ENCODE measurements at places on chromosomes 4 and X.
A peak's percentile ranks its signal among the peaks of the same experiment; 100 is the strongest.

DNA sequence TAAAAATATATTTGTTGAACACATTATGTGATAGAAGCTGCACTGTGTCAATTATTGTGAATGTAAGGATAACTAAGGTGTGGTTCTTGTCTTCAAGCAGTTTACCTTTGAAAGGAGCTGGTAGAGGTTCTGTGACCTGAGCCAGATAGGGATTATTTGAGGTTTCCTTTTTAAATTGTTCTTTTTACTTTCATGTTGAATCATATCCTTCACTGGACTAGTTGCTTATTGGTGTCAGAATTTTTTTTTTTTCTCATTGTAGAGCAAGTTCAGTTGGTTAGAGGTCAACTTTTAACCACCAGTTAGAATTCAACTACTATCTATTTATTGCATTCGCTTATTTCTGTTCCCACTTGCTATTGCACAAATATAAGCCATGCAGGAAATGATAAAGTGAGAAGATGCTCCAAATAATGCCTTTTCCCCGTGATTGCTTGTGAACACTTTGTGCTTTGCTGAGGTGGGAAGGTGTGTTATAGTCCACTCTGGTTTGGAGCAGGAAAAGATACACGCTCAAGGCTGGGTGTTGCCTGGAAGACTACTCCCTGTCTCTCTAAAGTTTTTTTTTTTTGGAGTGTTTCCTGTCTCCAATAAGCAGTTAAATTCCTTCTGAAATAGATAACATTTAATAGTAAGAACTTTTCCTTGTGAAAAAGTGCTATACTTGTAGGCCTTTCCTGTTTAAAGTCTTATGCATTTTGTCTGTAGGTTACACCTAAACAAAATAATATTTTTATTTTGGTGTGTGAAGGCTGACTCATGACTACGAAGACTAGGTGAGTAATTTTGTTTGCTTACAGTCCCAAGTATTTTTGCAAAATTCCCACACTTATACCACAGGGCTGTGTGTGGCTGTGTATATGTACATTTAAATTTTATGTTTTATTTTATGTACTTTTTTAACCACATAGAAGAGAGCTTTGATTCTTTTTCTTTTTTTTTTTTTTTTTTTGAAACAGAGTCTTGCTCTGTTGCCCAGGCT lies 83.8 kb upstream of the LCORL start:
- no peak for DNase-seq

- no peak for DNase-seq
These were observed 43.7 kb downstream of the MAGEA9 start for GRCh38 chrX:149825424-149825823.

DNA sequence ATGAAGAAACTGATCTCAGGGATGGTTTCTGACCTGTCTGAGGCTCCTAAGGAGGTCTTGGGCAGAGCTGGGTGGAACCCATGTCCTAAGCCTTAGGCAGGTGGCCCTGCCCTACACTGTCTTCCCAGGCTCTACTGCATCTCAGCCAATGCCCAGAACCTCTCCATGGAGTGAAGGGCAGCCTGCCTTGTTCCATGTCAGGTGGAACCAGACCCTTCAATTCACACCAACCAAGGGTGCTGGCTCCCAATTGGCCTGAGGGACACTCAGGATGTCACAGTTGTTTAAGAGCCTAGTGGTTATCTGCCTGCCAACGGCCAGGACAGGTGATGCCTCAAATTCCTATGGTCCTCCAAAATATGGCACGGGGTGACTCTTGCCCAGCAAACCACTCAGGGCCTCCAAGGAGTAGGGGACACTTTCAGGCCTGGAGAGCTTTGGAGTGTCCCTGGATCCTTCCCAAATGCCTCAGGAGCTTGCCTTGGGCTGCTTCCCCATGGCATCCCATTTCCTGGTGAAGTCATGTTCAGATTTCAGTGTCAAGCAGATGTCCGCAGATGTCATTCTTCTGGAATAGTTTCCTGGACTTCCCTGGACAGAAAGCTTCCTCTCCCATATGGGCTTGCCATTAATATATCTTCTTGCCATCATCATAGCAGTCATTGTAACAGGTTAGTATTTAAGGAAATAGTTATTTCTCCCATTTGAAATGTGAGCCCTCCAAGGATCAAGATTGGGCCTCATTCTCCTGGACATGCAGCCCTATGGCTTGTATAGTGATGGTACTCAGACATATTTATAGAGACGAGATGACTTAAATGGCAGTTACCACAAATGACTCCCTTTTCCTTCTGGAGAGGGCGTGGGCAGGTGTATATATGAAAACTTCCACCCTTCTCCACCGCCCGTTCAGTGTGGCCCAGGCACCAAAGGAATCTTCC lies 67.1 kb downstream of the MED28 start:
- no peak for DNase-seq

DNA sequence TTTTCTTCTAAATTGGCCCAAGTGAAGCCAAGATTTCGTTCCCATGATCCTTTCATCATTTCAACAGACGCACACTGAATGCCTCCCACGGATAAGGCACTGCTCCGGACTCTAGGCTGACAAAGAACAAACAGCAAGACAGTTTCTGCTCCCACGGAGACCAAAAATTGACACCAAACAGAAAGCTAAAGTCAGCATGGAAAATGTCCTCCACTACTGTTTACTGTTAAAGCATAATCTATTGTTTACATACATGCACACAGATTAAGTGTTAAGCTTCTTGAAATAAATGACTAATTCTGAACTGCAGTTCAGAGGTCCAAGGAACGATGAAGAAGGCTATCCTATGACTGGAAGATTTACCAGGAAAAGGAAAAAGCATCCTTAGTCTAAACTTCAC lies 199.6 kb downstream of the AASDH start:
- DNase-seq = no peak

DNA sequence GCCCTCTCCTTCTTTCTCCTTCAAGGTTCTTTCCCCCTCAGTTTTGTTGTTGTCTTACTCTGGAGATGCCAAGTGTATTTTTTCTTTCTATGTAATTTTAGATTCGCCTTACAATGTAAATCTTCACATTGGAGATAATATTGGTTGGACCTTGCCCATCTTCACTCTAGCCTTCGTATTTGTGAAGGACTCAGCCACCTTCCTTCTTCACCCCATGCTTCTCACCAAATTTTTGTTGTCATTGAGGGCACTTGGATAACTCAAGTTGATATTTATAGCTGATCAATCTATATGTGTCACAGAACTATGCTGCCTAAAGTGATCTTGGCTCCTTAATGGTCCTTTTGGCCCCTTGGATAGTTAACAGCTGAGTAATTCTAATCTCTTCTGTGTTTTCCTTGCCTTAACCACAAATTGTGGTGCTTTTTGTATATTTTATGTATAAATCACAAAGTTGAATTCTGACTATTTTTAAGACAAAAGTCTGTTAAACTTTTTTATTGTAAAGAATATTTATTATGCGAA lies 6.5 kb downstream of the SPRY1 start:
- DNase-seq = no peak

- no peak for DNase-seq
These were observed 166.4 kb upstream of the CPEB2 start for GRCh38 chr4:14835708-14836425.

DNA sequence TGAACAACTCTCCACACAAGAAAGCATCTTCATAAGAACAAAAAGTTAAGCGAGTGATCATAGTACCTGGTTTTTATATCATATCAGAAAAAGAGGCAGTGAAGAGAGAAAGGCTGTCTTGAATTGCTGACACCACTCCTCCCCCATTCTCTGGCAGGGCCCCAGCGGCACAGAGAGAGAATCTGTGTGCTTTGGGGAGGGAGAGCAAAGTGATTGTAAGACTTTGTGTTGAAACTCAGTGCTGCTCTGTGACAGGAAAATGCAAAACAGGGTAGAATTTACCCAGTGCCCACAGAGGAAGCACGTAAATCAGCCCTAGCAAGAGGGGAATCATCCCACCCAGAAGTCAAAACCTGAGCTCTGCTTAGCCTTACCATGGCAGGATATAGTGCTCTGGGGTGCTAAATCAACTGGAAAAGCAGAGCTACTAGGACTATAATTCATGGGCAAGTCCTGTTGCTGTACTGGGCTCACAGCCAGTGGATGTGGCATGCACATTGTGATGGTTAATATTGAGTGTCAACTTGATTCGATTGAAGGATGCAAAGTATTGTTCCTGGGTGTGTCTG lies 174.6 kb downstream of the PRR32 start:
- DNase-seq = no peak

GRCh38 chrX:150704030-150704613 lies 10.9 kb downstream of the MTMR1 start:
- no peak for DNase-seq

GRCh38 chr4:67101612-67102011 lies 443.7 kb downstream of the CENPC start:
- no peak for DNase-seq

GRCh38 chr4:22315628-22316027 lies 200.2 kb downstream of the ADGRA3 start:
- DNase-seq = no peak

DNA sequence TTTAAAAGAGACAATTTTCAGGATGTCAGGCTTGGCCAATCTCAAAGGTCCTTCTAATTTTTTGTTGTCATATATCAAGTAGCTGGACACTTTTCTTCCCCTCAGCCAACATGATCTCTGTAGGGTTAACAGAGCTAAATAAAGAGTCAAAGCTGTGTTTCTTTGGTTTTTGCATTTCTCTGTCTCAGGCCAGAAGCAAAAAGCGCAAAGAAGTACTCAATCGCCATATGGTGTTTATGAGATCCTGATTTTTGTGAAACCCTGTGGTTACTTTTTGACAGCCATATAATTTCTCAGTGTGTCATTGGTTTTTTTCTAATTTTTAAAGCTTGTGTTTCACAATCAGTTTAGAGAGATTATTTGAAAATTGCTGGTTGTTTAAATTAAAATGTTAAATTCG lies 111.9 kb downstream of the MAPK10 start:
- DNase-seq = no peak

- no peak for DNase-seq
These were observed 25.5 kb downstream of the HPGD start for GRCh38 chr4:174496631-174497432.

DNA sequence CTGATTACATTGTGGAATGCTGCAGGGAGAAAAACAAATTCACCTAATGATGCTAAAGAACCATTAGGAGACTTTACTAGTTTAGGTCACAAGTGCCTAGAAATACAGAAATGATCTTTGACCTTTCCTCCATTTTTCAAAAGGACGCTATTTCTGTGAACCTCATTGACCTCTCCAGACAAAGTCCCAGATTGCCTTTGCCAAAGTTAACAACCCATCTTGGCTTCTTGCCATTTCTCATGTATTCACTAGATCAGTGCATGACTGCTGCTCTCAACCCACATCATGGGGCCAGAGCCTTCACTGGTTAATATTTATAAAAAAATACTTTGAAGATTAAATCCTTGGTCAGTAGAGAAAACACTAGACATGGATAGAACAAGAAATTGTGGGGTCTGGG lies 19.9 kb upstream of the AR start:
- DNase-seq = no peak

GRCh38 chr4:10743357-10743756 lies 58.8 kb upstream of the CLNK start:
- DNase-seq = no peak

DNA sequence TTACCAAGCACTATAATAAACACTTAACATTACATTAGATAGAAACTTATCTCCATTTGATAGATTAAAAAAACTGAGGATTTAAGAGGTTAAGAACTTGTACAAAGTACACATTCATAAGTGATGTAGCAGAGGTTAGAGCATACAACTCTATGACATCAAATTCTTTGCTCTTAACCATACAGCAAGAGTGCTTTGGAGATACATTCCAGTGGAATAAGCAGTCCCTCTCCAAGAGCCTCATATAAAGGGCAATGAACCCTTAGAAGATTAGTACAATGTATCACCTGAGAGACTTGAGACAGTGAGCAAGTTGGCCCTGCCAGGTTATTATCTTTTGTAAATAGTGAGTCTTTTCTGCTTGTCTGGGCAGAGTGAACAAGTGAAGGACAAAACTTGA lies 600.4 kb upstream of the CT83 start:
- DNase-seq = no peak

DNA sequence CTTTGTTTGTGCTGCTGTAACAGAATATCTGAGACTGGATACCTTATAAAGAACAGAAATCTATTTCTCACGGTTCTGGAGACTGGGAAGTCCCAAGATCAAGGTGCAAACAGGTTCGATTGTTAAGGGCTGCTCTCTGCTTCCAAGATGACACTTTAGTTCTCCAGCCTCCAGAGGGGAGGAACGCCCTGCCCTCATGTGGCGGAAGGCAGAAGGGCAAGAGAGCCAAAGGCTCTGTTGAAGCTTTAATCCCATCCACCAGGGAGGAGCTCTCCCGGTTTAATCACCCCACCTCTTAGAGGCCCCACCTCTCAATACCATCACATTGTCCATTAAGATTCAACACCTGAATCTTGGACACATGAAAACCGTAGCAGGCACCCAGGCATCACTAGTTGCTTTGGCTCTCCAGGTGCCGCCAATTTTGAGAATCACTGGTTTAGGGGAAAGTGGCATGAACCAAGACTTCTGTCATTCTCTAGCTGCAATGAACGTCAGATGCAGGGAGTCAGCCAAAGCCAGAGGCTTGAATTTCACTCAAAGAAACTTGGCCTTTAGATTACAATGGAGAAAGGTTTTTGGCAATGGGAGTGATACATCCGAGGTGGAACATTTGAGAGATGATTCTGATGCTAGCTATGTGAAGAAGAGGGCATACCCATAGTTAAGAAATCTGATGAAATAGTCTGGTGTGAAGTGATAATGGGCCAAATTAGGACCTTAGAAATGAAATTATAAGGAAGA lies 15.7 kb downstream of the FHL1 start:
- peak; percentile 4 for DNase-seq

DNA sequence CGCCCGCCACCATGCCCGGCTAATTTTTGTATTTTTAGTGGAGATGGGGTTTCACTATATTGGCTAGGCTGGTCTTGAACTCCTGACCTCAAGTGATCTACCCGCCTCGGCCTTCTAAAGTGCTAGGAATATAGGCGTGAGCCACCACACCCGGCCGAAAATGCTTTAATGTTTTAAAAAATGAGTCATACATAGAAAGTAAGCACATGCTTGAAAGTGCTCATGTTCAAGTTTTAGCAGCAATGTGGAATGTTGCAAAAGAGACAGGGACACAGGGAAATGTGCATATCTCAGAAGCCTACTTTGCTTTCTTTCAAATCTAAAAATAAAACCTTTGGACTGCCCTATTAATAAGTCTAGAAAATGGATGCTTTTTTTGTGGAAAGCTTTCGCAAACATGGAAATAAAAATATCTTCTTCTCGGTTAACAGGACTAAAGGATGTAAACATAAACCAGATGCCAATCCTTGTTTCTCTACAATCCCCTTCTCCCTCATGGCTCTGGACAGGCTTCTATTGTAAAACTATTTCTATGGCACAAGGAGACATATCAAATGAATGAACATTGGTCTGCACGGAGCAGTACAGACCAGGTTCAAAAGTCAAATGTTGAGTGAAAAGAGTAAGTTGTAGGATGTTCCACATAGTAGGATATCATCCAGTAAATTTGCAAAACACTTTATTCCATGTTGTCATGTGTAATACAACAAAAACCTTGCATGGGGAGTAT lies 15.0 kb downstream of the MECP2 start:
- no peak for DNase-seq

DNA sequence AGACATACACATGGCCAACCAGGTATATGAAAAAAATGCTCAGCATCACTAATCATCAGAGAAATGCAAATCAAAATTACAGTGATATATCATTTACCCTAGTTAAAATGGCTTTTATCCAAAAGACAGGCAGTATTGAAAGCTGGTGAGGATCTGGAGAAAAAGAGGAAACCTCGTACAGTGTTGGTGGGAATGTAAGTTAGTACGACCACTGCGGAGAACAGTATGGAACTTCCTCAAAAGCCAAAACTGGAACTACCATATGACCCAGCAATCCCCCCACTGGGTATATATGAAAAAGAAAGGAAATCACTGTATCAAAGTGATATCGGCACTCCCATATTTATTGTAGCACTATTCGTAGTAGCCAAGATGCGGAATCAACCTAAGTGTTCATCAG lies 23.4 kb downstream of the ABHD18 start:
- DNase-seq = no peak

Data from NCI-H2107 (cell line).